ENCODE measurements at places on chromosomes 3 and 15.

GRCh38 chr3:183477801-183478456 lies 49.5 kb upstream of the MCF2L2 start:
- DNase-seq = no peak

DNA sequence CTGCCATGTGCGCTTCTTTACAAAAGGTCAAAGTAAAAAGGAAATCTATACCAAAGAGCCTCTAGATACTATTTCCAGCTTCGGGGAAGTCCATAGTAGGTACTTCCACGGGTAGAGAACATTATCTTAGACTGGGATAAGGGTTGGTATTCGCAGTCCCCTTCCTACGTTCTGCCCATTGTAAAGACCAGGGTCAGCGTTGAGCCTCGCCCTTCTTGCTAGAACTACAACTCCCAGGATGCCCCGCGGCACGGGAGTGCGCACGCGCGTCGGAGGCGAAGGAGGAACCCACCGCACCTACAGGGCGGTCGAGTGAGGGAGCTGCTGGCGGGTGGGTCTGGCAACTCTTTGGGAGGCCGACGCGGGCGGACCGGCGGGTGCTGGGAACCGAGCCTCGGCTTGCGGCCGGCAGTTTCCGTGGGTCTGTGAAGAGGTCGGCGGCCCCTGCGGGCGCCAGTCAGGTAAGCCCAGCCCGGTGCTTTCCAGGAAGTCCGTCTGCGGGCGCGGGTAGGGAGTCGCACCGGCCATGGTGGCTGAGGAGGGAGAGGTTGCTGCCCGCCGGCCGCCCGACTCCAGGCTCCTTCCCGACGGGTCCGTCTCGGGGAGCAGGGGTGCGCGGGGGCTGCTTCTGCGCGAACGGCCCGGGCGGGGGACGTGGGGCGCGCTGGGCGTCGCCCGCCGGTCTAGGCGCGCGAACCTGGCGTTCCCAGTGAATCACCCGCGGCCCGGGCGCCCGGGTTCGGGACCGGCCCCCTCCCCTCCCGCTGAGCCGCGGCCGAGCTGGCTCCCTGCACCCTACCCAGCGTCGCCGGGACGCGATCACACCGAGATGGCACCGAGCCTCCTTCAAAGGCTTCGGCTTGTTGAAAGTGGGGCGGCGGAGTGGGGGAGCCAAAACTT lies at the start of gene TMOD3:
TMOD3 (plus strand) TSS at position 278 of the 900 bp plus-strand sequence. CDS start 33,232 bp downstream, outside the sequence.
- peak; percentile 87 for DNase-seq

DNA sequence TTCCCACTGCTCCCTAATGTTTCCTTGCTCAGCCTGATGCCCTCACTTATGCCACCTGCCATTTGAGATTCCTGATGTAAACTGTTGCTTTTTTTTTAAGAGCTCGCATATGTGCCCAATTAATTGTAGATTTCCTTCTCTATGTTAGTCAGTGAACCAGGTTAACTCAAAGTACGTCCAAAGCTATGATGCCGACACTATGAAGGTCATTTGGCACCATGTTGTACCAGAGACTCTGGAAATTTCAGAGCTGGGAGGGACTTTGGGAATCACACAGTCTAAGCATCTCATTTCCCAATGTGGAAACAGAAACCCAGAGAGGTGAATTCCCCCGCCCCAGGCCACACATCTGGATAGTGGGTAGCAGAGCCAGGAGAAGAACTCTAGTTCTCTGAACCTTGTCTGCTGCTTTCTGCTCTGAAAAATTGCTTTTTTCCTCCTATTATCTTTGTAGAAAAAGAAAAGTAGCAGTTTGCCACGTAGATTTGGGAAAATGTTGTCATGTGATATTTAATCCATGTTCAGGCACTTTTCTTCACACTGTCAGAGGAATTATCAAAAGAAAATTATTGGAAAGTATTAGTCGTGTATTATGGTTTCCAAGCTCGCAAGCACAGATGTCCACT lies 38.5 kb upstream of the TNFAIP8L3 start:
- DNase-seq = no peak

GRCh38 chr3:32238453-32239306 lies at the start of gene CMTM8:
CMTM8 (plus strand) TSS chr3:32238680; CDS start chr3:32238973, 293 bp downstream.
- DNase-seq = peak; percentile 22

- DNase-seq = no peak
Observed at GRCh38 chr3:38117163-38117716, 19.7 kb downstream of the ACAA1 start.

DNA sequence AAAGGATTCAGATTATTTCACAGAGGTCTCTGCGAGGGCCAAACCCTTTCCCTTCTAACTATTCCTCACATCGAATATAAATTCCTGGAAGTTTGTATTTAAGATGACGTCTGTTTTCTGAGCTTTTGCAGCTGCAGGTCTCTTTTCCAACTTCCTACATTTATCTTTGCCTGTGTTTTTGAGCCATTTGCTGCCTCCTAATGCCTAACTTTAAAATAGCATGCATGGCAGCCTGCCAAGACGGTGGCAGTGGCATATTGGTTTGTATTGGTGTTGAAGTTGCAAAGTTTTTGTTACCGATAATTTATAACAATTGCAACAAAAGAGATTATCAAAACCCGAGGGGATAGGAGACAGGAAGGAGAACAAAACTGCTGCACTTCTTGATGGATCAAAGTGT lies 187.1 kb upstream of the DNAJC19 start:
- peak; percentile 31 for DNase-seq

DNA sequence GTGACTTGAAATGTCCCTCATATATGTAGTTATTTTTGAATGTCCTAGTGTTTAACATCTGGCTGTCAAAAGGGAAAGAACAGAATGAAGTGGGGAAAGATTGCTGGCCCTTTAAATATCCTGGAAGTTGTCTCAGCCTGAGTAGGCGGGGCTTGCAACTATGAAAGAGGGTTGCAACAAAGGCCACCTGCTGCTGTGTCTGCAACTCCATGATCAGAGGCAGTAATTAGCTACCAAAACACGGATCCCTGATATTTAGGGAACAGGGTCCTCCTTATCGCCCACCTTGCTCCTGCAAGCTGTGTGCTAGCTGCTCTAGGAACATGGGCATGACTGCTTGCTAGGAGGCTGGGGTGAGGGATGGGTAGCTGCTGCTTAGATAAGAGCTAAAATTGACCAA lies 100.2 kb upstream of the CFAP20DC start:
- DNase-seq = no peak

- DNase-seq = peak; percentile 10
Observed at GRCh38 chr3:146314871-146315270, 64.0 kb upstream of the PLSCR4 start.

DNA sequence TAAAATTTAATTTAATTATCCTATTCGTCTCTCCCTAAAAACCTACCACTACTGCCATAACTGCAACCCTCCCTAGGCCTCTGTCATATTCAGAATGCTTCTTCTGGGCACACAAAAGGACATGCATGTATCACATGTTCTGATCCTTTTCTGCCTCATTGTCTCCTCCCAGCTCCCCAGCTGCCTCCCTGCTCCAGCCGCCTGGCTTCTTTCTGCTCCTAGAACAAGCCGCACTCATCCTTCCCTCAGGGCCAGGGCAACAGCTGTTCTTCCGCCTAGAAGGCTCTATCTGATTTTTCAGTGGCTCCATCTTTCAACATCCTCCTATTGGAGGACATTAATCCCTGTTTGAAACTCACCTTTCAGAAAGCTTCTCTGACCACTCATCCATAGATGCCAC lies 38.6 kb downstream of the TMED3 start:
- no peak for DNase-seq

- DNase-seq = no peak
Observed at GRCh38 chr3:129161860-129162271, 1.0 kb upstream of the ISY1 start.

DNA sequence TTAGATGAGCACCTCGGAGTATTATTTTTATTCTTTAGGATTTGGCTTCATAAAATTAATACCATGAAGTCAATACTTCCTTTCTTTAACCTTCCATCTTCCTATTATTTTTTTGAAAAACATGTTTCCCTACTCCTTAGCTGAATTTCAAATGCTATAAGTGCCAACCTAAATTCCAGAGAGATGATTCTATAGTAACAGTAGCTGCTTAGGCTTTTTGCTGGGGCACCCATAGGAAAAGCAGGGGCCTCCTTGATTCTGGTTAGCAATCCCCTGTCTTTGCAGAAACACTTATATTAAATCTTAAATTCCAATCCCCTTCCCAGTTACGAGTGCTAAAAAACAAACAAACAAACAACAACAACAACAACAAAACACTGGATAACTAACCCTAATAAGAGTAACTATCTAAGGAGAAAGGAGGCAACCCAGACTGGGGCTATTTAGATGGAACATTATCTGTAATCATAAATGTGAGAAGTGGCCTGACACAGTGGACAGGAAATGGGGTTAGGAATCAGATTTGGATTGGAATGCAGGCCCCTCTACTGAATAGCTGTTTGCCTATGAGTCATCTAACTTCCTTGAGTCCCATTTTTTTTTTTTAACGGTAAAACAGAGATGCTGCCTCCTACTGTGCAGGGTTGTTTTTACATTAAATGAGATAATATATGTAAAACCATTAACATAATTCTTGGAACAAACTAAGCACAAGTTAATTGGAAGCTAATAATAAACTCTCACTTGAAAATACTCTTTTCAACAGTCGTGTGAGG lies 148.1 kb downstream of the WDR72 start:
- DNase-seq = peak; percentile 44

DNA sequence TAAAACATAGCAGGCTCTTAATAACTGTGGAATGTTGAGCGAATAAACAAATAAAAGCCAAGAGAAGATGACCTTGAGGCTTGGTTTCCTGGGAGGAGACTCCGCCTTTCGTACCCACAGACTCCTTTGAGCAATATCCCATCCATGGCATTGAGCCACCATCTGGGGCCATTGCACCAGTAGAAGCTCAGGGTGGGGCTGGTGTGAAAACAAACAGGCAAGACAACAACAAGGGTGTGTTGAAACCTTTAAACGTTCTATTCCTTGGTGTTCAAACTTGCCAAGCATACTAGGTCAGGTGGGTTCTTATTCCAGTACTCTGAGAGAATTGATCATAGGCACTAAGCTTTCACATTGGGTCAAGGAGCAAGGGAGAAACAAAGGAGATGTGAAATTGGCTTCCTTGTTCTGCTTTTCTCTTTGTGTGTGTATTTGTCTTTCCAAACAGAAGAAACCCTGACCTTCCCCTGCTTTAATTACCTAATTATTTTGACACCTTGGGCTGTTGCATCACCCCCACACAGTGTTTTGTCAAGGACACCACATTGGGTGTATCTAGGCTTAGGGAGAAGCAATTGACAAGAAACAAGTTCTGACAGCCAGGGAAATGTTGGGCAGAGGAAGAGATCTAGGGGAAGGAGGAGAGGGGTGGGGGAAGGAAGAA lies 105.1 kb upstream of the BCL6 start:
- no peak for DNase-seq

DNA sequence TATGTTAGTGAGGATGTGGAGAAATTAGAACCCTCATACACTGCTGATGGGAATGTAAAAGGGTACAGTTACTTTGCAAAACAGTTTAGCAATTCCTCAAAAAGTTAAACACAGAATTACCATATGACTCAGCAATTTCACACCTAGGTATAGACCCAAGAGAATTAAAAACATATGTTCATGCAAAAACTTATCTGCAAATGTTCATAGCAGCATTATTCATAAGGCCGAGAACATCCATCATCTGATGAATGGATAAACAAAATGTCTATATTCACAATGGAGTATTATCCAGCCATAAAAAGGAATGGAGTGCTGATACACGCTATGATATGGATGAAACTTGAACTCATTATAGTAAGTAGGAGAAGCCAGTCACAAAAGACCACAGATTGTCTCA lies 10.3 kb downstream of the SEC13 start:
- DNase-seq = peak; percentile 60

DNA sequence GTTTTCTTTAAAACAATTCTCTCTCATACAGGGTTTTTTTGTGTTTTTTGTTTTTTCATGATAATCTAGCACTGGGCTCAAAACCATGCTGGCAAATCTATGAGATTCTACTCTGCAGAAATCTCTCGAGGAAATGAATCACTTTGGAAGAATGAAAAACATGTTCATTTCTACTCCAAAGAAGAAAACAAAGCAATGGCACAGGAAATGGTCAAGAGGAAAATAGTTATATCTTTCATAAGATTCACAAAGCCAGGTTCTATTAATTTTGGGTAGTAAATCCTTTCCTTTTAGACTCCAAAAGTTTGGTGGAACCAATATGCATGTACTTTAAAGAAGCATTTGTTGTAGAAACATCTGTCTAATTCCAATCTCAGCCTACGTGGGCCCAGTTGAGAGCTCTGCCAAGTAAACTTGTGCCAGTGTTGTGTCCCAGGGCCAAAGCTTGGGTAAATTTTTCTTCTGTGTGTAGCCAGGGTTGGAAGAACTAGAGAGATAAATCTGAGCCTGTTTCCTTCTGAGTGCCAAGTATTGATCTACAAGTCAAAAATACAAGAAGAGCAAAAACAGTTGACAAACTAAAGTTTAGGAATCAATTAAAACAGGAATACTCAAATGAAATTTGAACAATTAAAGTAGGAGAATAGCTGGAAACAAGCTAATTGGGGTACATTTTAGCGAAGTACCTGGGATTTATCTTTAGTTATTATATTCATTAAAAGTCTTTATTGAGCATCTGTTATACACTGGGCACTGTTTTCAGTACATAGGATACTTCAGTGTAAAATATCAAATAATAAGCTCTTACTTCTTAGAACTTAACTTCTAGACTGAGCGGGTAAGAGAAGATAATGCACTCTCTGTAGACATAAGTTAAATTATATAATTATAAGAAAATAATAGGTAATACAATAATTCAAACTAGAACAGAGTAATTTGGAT lies 657.5 kb upstream of the NECTIN3 start:
- DNase-seq = peak; percentile 78

DNA sequence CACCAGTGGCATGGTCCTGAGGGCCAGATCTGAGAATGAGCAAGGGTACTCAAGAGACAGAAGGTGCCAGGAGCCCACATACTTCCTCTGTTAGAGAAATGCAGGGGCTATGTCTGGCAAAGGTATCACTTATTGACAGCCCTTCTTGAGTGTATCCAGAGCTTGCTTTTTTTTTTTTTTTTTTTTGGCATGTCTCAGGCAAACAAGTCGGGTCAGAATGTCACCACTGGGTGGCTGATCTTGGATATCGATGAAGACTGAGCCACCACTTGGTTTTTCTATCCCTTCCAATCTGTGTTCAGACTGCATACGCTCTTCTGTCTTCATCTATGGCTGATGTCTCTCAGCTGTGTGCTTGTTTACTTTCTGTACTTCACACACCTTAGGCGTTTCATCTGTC lies 363.4 kb upstream of the C2CD4B start:
- DNase-seq = no peak

DNA sequence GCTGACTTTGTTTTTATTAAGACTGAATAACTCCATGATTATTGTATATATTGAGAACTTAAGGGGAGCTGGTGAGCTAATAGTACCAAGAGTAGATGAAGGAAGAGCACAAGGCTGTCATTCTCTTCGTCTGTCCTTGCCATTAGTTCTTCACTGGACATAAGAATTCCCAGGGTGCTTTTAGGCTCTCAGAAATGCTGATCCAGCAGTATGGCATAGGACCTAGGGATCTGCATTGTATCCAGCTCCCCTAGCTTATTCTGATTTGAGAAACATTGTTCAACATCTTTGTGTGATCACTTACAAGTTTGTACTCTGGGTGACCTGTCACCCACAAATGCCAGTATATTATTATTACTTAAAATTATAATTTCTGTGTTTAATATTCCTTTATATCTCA lies 47.6 kb downstream of the CEP63 start:
- no peak for DNase-seq

Data from fibroblast of skin of abdomen (primary cell).